ENCODE measurements at places on chromosomes 5 and 9.

DNA sequence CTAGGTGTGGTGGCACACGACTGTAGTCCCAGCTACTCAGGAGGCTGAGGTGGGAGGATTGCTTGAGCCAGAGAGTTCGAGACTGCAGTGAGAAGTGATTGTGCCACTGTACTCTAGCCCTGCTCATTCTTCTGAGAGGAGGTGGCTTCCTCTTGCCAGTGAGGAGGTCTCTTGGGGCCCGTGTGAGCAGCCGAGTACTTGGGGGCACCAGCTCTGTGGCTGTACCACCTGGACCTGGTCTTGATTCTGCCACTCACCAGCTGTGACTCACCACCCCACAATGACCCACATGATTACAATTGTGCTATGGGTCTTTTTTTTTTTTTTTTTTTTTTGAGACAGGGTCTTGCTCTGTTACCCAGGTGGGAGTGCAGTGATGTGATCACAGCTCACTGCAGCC lies 18.0 kb upstream of the CRB2 start:
- DNase-seq = no peak

DNA sequence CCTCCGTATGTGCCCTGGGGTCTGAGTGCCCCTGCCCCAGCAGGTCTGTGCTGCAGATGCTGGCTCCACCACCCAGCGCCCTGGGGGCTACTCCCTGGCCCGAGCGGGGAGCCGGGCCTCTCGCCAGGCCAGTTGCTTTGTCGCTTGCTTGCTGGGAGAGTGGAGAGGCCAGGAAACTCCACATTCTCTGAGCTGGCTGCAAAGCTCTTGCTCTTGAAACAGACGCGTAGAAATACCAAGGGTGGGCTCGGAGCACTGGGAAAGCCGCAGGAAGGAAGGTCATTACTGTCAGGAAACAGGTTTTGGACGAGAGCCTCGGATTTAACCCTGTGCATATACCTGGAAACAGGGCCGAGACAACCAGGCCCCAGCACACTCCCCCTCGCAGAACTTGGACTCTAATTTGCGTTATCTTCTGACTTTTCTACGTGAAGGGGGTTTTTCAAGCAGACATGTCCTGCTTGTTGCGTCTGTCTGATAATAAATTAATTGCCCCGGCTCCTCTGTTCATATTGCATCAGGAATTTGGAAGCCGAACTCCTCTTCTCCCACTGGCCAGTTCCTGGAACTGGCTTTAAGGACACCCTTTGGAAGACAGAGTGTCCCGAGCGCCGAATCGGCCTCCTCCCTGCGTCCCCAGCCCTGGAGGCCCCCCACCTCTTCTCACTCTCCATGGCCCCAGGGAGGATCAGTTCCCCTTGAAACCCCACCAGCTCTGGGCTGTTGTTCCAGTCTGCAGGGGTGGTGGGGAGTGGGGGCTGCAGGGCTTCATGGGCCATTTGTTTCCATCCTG lies 11.2 kb downstream of the ADAMTSL2 start:
- no peak for DNase-seq

DNA sequence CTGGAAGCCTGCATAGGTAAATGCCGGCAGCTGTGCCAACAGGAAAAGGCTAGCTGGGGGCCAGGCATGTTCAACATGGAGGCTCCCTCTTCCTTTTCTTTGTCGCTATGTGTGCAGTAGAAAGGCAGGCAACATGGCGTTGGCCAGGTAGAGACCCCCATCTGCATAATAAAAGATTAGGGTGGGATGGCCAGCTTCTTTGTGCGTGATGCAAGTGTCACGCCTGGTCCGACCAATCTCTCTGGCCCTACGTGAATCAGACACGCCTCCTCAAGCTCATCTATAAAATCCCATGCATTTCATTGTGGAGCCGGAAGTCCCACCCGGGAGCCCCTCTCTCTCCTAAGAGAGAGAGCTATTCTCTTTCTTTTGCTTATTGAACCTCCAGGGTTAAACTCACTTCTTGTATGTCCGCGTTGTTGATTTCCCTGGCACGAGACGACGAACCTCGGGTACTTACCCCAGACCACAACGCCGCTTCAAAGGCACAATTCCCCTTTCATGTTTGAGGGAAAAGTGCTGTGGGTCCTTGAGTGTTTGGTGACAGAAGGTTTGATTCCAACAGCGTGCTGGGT lies 25.0 kb upstream of the C5orf47 start:
- DNase-seq = no peak

- no peak for DNase-seq
Measured at GRCh38 chr9:93655621-93656425, 79.4 kb downstream of the PHF2 start.

DNA sequence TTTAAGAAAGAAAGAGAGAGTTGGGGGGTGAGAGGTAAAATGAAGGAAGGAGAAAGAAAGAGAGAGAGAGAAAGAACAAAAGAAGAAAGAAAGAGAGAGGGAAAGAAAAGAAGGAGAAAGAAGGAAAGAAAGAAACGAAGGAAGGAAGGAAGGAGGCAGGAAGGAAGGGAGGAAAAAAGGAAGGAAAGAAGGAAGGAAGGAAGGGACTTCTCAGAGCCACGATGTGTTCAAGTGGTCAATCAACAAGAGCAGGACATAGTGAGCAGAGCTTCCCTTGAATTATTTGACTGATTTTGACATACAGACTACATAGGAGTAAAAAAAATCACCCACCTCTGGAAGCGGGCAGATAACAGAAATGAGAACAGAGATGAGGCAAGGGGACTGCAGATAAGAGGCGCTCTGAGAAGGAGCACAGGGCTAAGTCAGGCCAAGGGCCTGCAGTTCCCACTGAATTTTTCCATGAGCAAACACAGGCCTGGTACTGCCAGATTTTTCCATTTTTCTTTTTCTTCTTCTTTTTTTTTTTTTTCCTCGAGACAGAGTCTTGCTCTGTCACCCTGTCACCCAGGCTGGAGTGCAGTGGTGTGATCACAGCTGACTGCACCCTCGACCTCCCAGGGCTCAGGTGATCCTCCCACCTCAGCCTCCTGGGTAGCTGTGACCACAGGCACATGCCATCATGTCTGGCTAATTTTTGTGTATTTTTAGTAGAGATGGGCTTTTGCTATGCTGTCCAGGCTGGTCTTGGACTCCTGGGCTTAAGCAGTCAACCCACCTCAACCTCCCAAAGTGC lies 77.7 kb upstream of the IL17B start:
- DNase-seq = no peak

GRCh38 chr9:2725898-2726649 lies 8.8 kb downstream of the KCNV2 start:
- no peak for DNase-seq

DNA sequence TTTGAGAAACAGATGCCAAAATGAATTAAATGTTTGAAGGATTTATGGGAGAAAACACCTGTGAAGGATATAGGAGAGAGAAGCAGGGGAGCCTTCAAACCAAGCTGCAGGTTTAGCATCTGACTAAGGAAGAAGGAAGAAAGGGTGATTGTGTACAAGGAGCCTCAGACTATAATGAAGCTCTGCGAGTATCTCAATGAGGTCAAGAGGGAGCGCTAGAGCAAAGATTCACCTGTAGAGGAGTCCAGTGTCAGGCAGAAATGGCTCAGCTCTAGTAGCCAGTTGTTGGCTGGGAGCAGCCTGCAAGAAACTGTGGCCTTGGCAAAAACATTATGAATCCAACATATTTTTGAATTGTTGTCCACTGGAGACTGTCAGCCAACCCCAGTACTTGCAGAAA lies 20.0 kb upstream of the GHR start:
- no peak for DNase-seq

GRCh38 chr9:129745200-129745599 lies 7.6 kb downstream of the PTGES start:
- no peak for DNase-seq

DNA sequence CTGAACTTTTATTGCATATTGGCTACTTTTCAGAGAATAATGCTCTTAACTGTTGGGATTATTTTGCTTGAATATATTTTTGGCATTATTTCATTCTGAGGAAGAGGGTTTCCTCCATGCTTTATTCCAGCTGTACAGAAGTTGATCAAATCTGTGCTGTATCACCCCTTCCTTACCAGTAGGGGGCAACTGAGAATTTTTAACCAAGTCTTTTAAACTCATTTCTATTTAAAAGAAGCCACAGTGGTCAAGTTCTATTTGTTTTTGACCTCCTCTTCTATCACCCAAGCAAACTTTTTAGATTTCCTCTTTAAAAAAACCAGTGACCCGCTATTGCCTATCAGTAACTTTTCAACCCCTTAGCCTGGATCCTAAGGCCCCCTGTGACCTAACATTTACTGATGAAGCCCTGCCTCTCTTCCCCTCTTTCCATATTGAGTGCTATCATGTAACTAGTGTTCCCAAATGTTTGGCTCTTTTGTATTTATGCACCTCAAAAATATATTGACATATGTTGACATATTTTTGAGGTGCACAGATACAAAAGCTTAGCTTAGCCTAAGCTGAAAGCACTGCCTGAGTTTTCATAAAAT lies 80.6 kb downstream of the FBXO4 start:
- peak; percentile 4 for DNase-seq

DNA sequence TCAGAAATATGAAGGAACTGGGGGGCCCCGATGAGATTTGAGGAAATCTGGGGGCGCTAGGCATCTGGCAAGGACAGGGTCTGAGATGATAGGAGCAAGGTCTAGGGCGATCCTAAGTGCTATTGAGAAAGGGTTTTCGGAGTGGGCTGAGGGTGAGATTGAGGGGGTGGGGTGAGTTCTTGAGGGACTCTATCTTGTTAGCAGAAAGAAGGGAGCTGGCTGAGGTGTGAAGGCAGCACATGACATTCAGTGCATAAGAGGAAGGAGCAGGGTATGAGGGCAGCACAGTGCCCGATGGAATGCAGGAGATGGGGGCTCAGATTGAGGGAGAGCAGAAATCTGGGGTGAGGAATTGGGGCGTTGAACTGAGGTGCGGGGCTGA lies 640 bp downstream of the TRIM32 start:
- DNase-seq = peak; percentile 17

DNA sequence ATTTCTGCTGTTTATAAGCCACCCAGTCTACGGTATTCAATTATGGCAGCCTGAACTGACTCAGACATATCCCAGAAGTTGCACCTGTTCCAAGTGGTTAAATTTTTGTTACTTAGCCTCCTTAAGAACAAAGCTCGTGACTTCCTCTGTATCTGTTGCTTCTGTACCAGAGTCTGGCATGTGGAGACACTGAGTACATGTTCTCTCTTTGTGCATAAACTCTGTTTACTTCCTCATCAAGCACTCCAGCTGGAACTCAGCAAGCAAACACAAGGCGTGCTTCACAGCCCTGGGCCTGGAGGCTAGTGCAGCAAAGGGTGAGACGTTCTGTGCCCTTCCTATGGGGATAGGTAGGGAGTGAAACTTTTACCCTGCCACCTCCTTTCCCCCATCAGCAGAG lies 19.0 kb downstream of the C9orf152 start:
- DNase-seq = no peak

DNA sequence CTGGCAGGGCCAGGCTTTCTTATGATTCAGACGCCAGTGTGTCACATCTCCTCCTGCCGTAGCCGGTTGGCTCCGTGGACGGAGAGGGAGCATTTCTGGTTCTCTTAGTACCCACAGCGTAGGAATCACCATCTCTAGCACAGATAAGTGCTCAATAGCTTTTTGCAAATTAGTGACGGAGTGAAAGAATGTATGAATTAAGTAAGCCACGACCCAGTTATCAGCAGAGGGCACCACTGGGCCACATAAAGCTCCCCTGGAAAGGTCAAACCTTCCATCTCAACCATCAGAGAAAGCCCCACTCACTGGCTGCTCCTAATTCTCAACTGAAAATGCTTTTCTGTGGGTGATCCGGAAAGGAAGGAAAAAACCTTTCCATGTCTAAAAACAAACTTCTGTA lies 317.0 kb upstream of the ADCY2 start:
- no peak for DNase-seq

GRCh38 chr5:142295960-142296860 lies 28.6 kb downstream of the SPRY4 start:
- DNase-seq = no peak

GRCh38 chr9:15512204-15512603 lies 1.4 kb upstream of the PSIP1 start:
- no peak for DNase-seq

DNA sequence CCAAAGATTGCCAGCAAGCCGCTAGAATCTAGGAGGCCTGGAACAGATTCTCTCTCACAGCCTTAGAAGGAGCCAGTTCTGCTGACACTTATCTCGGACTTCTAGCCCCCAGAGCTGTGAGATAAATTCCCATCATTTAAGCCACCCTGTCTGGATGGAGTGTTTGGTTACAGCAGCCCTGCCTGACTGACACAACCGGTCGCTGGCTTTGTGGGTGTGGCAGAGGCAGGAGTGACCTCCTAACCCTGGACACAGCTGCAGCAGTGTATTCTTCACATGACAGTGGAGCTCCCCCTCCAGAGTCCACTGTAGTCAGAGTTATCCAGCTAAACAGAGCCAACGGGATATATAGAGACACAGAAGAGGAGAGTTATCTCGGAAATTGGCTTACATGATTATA lies 21.2 kb upstream of the IL17B start:
- no peak for DNase-seq

DNA sequence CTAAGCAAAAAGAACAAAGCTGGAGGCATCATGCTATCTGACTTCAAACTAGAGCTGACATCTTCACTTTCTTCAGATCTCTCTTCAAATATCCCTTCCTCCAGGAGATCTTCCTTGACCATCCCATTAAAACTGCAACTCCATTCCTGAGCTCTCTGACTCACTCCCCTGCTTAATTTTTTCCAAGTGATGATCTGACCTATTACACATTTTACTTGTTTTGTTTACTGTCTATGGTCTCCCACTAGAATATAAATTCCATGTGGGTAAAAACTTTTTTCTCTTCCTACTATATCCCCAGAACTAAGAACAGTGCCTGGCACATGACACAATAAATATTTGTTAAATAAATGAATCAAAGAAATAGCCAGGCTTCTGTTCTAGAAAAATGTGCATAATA lies 87.5 kb downstream of the SLIT3 start:
- DNase-seq = no peak

GRCh38 chr9:9791611-9792010 lies 821.2 kb downstream of the PTPRD start:
- no peak for DNase-seq

DNA sequence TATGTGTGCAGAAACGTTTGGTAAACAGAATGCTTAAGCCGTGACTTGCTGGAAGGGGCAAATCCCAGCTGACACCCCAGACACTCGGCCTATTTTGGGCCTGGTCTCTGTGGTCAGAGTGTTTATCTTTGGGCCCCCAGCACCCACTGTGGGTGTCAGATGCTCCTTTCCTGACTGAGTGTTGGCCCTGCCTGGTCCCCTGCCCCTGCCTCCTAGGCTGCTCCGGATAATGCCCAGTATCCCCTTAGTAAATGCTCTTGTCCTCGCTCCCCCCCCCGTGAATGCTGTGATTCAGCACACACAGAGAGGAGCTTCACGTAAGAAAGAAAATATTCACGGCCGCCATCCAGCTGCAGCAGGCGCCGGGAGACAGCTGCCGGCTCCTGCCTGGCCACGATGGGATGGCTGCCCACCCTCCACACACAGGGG lies 11.3 kb upstream of the ANGPTL2 start:
- peak; percentile 86 for DNase-seq

GRCh38 chr5:32512926-32513325 lies 68.4 kb upstream of the ZFR start:
- no peak for DNase-seq

GRCh38 chr9:22050924-22051323 lies 41.8 kb upstream of the CDKN2B start:
- DNase-seq = no peak

Measured in hepatic stellate cell (primary cell).